NCI-H524 treated with DMSO at 0.1 percent for 48 hours (cell line): ENCODE measurements at places on chromosomes 12 and 14.

DNA sequence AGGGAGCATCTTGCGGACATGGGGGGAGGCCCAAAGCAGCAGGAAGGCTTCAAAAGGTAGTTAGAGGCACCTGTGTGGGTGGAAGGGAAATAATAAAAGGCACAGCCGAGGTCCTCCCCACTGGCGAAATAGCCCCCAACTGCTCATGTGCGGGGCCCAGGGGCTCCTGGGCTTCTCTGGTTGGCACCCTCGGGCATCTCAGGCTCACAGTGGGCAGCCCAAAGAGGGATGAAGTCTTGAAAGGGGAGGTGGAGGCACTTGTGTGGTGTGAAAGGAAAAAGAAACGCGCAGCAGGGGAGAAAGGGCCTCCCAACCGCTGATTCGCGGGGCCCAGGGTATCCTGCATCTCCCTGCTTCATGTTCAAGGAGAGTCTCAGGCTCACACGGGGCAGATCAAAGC, 579.4 kb downstream of the ALG10 start:
- DNase-seq = no peak

DNA sequence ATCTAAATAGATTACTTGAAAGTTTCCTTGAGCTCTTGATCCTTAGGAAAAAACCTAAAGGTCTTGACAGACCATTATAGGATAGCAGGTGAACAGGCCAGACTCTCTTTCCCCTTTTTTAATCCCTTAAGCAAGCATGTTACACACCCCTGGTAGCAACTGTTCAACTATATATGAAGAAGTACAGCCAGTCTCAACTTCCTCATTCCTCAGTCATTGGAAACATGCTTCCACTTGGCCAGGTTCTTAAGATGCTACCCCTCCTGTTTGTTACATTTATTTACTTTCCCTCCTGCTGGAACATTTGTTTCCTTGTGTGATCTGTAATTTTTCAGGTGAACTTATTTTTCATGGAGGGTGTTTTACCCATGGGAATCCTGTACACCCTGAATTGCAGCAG, 124.1 kb downstream of the ARMH4 start:
- DNase-seq = no peak

DNA sequence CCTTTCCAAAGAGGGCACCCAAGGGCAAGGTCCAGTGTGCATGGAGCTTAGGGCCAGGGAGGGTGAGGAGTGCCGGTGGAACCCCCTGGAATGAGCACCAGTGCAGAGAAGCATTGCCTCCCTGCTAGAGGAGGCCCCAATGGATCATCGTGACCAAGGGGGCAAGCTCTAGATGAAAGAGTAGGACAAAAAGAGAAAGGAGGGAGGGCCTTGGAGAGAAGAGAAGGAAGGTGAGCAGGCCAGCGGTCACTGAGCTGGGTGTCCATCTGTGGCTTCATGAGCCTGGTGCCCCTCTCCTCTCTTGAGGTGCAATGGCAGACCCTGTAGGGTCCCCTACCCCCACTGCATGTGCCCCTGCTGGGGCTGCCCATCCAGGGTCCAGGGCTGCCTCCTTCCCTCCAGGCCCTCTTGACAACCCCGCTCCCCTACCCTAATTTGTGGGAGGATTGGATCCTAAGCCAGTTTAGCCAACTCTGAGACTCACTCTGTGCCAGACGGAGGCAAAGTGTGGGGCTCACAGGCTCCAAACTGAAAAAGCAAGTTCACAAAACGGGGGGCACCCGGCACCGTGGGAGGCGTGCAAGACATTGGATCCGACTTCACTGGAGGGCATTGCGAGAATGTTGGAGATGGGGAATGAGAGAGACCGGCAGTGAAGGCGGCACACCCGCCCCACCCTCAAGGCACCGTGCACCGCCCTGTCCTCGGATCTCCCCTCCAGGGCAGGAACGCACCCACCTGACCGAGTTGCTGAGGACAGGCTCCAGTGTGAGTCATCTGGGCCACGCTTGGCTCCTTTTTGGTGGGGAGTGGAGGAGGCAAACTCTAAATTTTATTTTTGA, 207.5 kb downstream of the KIF26A start:
- no peak for DNase-seq

DNA sequence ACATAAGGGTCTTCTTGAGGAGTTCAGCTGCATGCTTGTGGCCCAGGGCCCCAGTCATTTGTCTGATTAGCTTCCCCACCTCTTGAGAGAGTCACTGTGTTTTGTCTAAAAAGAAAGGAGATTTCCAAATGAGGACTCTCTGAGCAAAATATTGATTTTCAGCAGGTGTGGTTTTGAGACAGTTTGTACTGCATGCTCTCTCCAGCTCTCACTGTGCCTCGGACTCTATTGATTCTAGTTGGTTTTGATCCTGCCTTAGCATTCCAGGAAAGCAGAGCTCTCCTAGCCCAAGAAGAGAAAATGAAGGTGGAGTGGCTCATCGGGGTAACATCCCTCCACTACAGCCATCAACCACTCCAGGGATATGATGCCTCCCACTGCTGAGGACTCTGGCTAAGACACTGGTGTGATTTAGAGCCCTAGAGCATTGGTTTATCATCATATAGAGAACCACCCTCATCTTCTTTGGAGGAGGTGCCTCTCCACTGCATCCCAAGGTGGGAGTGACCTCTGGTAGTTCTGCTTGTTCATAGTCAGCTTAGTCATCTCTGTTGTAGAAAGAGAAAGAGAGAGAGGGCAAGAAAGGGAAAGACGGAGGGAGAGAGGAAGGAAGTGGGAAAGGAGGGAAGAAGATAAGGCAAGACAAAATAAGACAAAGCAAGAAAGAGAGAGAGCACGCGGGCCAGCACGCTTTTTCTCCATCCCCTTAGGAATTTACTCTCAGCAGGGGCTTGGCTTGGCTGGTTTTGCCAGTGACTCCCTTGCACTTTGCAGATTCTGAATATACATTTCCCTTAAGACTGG, 365.6 kb downstream of the DPF3 start:
- DNase-seq = no peak

DNA sequence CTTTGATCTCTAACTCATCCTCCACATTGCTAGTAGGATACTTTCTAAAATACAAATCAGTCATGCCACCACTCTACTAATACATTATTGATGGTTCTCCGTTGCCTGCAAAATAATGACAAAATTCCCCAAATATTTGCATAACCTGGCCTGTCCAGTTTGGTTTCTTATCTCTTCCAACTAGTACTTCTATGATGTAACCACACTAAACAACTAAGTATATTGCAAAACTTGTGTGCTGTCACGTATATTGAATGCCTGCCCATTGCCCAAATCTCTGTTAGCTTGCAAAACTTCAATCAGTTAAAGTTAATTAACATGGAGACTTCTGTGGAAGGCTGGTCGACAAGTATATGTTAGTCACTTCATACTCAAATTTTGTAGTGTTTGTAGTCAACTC, 6.5 kb downstream of the OR6C74 start:
- no peak for DNase-seq

GRCh38 chr14:49767270-49767570, 733 bp upstream of the KLHDC2 start:
- DNase-seq = peak; percentile 71

DNA sequence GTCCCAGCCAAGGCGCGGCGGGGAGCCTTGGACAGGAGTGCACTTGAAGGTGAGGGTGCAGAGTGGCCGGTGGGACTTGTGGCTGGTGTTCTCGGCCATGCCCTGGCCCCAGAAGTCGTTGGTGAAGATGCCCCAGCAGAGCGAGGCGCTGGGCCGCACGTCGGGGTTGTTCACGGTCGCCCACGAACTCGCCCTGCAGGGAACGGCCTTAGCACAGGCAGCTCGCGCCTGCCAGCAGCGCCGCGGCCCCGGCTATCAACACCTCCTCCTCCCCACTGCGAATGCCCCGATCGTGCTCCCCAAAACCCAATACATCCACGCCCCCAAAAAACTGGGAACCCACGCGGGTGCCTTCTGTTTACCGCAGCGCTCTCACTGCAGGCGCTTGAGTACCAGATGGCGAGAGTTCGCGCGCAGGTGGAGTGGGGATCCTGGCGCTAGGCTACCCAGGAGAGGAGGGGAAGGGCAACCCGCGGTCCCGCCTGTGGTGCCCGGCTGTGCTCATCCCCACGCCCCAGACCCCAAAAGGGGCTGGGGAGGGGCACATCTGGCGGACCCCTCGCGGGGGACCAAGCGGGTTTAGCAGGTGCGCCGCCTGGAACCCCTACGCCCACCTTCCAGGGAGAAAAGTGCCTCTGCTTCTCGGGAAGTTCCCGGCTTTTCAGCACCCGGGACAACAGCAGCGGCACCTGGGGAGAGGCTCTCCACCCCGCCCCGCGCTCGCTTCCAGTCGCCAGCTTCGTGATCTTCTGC, 386.3 kb upstream of the TMTC1 start:
- no peak for DNase-seq

GRCh38 chr12:115920395-115921183, 356.9 kb downstream of the MED13L start:
- no peak for DNase-seq

- peak; percentile 28 for DNase-seq
Measured at GRCh38 chr12:120412421-120412820, 25.5 kb upstream of the COX6A1 start.

DNA sequence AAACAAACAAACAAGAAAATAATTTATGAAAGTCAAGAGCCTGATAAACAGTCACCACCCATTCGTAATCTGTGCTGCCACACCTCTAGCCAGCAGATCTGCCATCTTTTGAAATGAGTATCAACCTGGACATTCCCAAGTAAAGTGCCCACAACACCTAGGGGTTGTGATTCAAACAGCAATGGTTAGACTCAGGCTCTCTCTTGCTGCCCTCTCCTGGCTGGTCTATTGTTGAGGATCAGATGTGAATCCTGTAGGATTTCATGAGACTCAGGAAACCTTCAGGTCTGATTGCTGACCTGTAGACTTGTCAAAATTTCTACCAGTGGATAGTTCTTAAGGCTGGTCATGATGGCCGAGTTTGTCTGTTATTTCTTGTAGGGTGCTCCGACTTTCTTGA, 26.8 kb downstream of the DGLUCY start:
- peak; percentile 16 for DNase-seq

DNA sequence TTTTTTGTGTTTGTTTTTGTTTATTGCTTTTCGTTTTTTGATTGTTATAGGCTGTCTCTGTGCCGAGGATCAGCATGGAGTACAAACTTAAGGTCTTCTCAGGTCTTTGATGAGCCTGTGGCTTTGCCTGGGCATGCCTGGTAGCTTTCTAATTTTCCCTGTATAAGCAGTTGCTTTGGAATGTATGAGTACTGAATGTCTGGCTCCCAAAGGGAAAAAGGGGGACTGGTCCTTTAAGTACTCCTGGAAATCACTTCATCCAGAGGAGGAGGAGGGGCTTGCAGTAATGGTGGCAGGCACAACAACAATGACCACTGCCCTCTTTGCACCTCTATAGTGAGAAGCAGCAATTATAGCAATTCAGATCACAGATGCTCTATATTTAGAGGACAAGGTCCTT, 67.6 kb upstream of the TTC7B start:
- DNase-seq = no peak

DNA sequence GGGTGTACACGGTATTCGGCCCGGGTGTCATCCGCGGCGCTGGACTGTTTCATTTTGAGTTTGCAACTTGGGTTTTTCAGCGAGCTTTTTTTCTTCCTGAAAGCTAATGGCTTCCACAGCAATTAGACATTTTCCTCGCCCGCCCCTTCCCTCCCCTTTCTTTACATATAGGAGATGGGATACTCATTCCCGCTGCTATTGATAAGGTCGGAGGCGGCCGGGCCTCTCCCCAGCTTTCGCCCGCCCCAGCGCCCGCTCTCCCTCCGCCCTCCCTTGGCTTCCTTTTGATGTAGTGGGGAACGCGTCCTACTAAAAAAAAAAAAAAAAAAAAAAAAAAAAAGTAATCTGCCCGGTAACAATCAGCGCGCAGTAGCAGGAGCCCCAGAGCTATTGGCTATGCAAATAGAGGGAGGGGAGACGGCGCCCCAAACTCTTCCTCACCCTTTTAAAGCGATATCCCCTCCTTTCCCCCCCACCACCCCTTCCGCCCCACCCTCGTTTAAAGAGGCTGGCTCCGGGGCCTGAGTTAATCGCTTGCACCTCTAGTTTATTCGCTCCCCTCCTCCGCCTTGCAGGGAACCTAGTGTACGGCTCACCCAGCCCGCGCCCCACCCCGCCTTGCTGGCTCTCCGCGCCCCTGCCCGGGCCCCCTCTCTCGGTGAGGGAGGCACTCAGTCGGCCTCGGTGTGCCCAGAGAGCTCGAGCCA, 1.7 kb upstream of the CCND2 start:
- no peak for DNase-seq

DNA sequence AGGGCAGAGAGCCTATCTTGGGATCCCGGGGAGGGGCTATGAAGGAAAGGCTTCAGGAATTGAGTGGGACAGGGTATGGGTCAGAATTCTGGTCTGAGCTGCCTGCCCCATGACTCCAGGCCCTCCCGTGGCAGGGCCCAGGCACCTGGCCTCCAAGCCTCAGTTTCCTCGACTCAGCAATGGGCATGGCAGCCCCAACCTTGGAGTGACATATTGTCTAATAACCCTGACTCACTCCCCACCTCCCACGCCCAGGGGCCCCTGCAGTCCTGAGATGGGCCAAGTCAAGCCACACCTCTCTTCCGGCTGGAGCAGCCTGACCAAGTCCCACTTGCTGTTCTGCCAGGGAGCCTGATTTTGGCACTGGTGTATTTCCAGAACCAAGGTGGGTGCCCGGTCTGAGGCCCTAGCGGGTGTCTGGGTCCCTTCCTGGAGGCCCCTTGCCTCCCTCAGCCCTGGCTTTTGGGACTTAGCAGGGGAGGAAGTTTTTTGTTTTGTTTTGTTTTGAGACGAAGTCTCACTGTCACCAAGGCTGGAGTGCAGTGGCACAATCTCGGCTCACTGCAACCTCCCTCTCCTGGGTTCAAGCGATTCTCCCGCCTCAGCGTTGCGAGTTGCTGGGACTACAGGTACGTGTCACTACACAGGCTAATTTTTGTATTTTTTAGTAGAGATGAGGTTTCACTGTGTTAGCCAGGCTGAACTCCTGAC, 40.3 kb upstream of the RCOR1 start:
- no peak for DNase-seq

- DNase-seq = no peak
Measured at GRCh38 chr12:85843606-85844310, 7.5 kb upstream of the RASSF9 start.

DNA sequence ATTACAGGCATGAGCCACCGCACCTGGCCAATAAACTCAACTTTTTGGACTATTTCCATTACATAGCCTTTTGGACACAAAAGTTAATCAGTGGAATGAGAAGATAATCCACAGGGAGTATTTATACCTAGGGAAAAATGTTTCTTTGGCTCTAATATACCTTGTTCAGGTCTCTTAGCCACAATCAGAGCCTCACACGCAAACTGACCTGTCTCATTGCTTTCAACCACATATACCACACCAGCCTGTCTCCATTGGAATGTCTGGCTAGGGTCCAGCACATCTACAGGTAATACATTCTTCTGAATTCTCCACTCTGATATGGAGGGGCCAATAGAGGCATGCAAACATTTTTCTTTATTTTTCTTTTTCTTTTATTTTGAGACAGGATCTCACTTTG, 3.8 kb upstream of the RBMS2 start:
- no peak for DNase-seq

DNA sequence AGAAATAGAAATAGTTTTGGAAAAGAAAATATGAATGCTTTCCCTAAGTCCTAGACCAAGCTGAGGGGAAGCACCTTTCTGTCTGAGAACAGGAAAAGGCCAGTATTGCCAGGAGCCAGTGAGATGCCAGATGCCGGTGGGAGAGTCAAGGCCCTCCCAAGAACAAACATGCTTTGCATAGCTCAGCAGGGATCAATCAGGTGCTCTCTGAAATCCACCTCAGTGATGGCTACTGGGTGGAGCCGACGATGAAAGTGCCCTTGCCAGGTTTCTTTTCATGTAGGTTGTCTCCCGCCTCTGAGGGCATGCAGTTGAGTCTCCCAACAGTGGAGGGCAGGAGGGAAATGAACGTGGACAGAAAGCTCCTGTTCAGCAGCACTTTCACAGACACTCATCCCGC, 28.3 kb downstream of the DEGS2 start:
- DNase-seq = no peak

GRCh38 chr12:6996040-6996441, 22.2 kb downstream of the LPCAT3 start:
- DNase-seq = no peak
